ENCODE measurements at places on chromosomes 3 and 15.

- no peak for DNase-seq
Observed at GRCh38 chr15:58587486-58587885, 155.7 kb downstream of the LIPC start.

DNA sequence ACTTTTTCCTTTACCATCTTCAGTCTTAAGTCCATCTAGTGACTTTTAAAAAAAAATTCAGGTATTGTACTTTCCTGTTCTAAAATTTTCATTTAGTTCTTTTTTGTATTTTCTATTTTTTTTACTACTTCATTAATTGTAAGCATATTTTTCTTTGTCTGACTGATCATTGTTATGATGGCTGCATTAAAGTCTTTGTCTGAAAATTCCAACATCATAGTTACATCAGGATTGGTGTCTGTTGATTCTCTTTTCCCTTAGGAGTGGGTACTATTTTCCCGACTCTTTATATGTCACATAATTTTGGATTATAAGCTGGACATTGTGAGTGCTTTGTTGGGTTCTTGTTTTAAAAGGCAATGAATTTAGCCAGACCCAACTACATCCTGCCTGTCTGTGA is 34.9 kb upstream of the POLR2M start:
- DNase-seq: no peak

GRCh38 chr3:127490271-127491023 is 100.1 kb downstream of the TPRA1 start:
- no peak for DNase-seq

- no peak for DNase-seq
Observed at GRCh38 chr15:44311136-44311535, 22.6 kb downstream of the GOLM2 start.

DNA sequence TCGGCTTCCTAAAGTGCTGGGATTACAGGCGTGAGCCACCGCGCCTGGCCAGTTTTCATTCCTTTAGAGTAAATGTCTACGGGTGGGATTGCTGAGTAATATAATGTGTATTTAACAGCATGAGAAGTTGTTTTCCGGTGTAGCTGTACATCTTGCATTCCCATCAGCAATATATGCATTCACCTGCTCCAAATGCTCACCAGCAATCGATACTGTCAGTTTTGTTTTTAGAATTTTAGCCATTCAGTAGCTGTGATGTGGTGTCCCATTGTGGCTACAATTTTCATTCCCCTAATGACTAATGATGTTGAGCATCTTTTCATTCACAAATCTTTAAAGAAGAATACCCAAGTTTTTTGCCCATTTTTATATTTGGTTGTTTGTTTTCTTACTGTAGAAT is 134.8 kb upstream of the RGMA start:
- DNase-seq: no peak

- no peak for DNase-seq
Observed at GRCh38 chr15:95615436-95615835, 715.1 kb upstream of the NR2F2 start.

- no peak for DNase-seq
Observed at GRCh38 chr3:19931180-19931692, 2.8 kb downstream of the EFHB start.

GRCh38 chr3:17469954-17470353 is 272.5 kb downstream of the TBC1D5 start:
- no peak for DNase-seq

Data from NCI-H1105 (cell line).